ENCODE measurements at places on chromosomes 6 and 20.
A peak's percentile ranks its signal among the peaks of the same experiment; 100 is the strongest.

- DNase-seq = no peak
These were observed 1.3 kb downstream of the OXT start for GRCh38 chr20:3072530-3073250.

GRCh38 chr6:45689926-45690615 lies 312.3 kb upstream of the SUPT3H start:
- DNase-seq = no peak

- DNase-seq = no peak
These were observed 72.0 kb upstream of the THEMIS start for GRCh38 chr6:127972815-127973214.

GRCh38 chr6:164308339-164308738 lies 893.8 kb downstream of the QKI start:
- DNase-seq = no peak

DNA sequence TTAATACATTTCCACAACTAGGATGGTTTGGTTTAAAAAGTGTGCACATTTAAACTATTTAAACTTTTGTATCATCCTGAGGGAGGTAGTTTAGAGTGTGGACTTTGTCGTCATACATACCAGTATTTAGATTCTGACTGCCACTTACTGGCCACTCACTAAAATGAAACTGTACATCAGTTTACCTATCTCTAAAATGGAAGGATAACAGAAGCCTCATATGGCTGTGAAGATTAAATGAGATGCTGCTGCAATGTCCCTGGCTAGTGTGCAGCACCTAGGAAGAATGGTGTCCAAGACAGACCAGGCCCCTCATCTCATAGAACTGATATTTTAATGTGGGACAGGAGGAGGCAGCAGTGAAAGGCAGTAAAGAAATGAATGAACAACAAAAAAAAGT lies 12.0 kb upstream of the PKIG start:
- no peak for DNase-seq

- DNase-seq = no peak
These were observed 693.0 kb upstream of the MAP3K7 start for GRCh38 chr6:91279740-91280493.

- no peak for DNase-seq
These were observed 89.9 kb downstream of the CD83 start for GRCh38 chr6:14207448-14207847.

- DNase-seq = no peak
These were observed 1.9 kb downstream of the RNF39 start for GRCh38 chr6:30073489-30074235.

DNA sequence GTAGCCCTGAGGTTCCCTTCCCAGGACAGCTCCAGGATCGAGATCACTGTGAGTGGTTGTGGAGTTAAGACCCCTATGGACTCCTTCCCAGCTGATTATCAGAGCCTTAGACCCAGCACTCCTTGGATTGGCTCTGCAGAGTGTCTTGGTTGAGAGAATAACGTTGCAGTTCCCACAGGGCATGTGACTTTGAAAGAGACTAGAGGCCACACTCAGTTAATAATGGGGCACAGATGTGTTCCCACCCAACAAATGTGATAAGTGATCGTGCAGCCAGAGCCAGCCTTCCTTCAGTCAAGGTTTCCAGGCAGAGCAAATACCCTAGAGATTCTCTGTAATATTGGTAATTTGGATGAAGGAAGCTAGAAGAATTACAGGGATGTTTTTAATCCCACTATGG lies 5.2 kb upstream of the BTN2A2 start:
- DNase-seq = no peak

- no peak for DNase-seq
These were observed 150.4 kb downstream of the ZDHHC14 start for GRCh38 chr6:157531169-157531985.

- no peak for DNase-seq
These were observed 773 bp downstream of the SMAP1 start for GRCh38 chr6:70668499-70668812.

DNA sequence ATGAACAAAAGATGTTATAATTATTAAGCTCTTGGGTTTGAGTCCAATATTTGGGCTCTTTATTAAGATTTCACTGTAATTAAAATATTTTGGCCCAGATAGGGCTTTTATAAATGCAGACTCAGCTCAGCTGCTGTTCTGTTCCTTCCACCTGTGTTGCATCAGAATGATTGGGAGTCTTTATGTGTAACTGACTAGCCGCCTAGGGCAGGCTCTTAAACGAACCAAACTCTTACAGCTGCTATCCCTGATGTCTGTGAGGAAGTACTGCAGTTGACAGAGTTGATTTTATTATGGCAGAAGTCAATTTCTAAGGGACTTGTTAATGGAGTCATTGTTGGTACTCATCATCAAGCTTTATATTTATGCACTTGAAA lies 144.7 kb downstream of the MYO6 start:
- no peak for DNase-seq

DNA sequence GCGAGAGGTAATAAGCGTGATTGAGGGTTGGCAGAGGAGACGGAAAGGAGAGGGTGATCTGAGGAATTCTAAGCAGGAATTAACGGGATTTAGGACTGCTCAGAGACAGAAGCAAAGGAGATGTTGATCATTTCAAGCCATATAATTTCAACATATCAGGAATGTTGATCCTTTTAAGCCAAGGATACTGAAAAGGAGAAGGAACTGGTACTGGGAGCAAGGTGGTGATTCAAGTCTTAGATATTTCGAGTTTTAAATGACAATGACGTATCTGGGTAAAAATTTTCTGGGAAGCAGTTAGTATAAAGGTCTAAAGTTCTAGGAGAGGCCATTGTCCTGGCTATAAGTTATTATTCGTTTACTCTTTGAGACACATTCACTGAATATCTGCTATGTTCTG lies 91.3 kb upstream of the OGFRL1 start:
- no peak for DNase-seq

DNA sequence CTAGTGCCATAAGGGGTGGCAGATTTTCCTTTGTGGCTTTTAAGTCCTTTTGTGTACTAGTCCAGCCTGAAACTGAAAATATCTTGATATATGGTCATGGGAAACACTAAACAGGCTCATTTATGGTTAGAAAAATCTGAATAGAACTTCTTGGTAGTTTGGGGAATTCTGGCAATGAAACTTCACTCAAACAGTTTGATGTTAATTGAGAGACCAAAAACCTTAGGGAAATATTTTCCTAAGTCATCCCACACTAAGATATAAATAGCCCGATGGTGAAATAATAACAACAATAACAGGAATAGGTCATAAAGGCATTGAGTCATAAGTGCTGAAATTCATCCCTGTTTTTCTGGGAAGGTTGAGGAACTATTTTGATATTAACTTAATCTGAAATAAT lies 146.2 kb upstream of the SMLR1 start:
- DNase-seq = peak; percentile 30

- DNase-seq = peak; percentile 27
These were observed 102.3 kb upstream of the CCN2 start for GRCh38 chr6:132053511-132053910.

DNA sequence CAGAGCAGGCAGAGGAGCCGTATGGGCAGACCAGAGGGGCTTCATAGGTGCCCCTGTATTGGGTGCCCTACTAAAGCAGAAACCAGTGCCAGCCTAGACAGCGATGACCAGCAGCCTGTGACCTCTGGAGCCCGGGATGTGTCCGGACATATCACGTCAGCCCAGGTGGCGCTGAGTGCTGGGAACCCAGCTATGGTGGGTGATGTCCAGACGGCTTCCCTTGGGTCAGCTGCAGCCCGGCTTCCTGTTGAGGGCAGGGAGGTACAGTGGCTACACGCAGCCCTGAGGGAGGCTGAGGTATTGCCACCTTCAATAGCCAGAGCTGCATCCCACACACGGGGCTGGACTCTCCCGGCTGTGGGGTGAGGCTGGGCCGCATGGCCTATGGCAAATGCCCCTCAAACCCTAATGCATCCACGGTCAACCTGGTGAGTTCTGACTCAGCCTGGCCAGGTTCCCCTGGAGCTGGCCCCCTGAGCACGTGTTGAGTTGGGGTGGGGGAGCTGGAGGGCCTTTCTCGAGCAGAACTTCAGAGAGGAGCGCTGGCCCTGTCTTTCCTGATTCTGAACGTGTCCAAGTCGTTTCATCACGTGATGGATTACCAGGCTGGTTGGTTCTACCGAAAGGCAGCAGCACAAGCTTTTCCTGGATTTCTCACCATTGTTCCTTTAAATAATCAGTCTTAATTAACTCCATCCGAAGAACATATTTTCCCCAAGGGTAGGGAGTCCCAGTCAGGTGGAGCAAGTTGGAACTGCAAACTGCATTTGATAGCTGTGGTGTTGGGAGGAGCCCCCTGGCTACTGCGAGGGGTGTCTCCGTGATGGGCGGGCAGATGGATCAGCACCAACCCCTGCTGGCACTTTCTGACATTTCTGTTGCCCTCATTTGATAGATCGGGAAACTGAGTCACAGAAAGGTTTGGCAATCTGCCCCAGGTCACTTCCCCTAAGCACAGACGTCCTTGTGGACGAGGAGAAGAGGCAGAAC lies 7.1 kb upstream of the MYT1 start:
- no peak for DNase-seq

GRCh38 chr6:27582928-27583725 lies 110.2 kb upstream of the ZNF184 start:
- peak; percentile 82 for DNase-seq

DNA sequence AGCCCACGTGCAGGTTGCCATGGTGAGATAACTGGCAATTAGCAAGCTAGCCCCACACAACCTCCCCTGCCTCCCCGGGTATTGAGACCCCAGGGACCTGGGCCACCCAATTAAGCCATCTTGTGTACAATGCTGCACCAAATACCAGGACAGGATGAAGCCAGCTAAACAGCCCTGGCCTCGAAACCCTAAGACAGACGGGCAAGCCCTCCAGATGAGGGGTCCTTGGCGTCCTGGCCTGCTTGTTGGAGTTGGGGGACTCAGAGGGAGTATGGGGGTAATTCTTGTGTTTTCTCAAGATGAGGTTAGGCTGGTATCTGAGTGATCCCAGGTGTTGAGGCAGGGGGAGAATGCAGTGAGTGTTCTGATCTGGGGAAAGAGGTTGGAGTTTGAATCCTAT lies 8.8 kb upstream of the MAPRE1 start:
- no peak for DNase-seq

DNA sequence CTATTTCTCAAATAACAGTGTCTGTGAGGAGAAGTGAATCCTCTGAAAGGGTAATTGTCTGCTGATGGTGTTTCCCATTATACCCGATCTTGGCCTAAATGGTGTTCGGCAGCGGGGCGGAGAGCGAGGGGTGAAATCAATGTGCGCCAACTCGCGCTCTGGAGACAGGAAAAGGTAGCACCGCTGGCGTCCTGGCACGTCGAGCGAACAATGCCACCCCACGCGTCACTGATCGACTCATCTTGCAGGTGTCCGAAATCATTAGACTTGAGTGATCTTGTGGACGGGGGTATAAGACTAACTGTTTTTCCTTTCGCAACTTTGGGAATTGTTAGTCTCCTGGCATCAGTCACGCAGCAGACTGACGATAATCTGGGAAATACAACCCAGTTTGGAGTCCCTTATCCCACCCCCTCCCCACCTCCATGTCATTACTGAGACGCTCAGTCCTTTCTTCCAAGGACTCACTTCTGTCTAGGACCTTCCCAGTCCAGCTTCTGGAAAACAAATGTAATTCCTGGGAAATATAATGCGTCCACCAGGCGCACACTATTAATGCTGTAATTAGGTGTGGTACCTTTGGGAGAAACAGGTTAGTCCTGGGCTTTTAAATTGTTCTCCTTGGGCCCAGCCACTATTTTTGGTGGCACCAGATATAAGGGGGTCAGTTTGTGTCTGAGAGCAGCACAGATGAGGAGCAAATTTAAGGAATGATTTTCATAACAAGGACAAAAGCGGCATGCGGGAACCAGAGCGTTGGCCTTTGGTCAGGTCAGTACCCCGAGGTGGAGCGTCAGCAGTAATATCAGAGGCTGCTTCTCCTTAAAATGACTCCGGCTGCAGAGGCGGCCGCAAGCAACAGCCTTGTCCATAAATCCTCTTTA lies 2.3 kb downstream of the LINC00237 start:
- DNase-seq = peak; percentile 12

GRCh38 chr20:51386586-51386985 lies 155.9 kb downstream of the NFATC2 start:
- no peak for DNase-seq

DNA sequence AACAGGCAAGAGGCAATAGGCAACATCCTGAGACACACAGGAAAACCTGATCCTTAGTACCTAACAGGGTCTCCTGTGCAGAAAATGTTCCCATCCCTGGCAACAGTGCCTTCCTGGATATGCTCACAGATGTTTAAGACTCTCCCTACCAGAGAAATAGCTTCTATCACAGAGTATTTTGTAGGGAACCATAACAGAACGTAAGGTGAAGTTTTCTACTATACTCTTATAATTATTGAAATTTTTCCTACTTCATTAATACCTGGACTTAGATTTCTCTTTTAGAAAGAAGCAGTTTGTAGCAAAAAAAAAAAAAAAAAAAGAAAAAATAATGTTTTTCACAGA lies 33.5 kb upstream of the LGSN start:
- no peak for DNase-seq

DNA sequence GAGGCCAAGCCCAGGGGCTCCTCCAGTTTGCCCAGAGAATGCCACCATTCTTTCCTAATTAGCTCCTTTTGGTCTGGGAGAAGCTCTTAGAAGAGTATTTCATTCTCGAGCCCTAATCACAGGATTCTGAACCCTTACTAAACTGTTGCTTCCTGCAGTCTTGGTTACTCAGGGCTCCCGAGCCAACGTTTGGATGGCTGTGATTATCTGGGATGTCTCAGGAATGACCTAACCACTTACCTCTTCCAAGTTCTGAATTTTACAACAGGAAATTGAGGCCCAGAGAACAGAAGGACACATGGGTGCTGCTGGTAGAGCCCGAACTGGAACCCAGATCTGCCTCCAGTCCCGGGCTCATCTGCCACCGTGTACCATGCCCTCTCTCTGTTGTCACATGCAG lies 22.2 kb upstream of the PNPLA1 start:
- DNase-seq = no peak

- no peak for DNase-seq
These were observed 14.8 kb upstream of the NPEPL1 start for GRCh38 chr20:58677808-58678207.

GRCh38 chr6:3438190-3439167 lies 18.4 kb downstream of the SLC22A23 start:
- peak; percentile 38 for DNase-seq

DNA sequence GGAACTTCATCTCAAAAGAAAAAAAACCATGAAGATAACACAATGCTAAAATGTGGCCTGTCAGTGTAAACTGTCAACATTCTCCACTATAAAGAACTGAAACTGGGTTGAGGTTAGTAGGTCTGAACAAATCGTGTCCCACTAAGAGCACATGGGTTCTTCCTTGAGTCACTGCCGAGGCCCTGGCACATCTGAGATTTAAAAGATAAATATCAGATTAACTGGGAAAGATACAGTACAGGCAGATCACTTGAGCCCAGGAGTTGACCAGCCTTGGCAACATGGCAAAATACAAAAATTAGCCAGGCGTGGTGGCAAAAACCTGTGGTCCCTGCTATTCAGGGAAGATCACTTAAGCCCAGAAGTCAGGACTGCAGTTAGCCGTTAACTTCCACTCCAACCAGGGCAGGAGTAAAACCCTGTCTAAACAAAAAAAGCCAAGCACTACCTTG lies 5.6 kb downstream of the EEF1A1 start:
- no peak for DNase-seq

- DNase-seq = no peak
These were observed 1.4 kb downstream of the C20orf96 start for GRCh38 chr20:288956-289692.

Data from AG08396 (cell line).